ENCODE measurements at places on chromosomes 4 and X.

DNA sequence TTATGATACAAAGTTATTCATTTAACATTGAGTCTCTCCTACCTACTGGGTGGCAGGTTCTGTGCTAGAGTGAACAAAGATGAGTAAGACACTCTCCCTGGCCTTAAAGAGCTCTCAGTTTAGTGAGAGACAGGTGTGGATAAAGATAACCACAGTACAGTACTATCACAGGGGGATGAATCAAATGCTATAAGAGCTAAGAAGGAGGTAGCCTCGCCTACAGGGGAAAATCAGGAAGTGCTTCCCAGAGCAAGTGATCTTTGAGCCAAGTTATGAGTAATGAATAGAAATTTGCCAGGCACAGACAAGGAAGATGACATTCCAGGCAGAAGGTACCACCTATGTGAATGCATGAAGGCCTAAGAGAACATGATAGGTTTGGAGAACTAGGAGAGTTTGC is 3.4 kb upstream of the IGBP1 start:
- DNase-seq: no peak

- no peak for DNase-seq
Measured at GRCh38 chrX:2242326-2242725, 258.4 kb downstream of the DHRSX start.

GRCh38 chrX:141619336-141619735 is 29.8 kb downstream of the SPANXA2 start:
- DNase-seq: peak; percentile 0

DNA sequence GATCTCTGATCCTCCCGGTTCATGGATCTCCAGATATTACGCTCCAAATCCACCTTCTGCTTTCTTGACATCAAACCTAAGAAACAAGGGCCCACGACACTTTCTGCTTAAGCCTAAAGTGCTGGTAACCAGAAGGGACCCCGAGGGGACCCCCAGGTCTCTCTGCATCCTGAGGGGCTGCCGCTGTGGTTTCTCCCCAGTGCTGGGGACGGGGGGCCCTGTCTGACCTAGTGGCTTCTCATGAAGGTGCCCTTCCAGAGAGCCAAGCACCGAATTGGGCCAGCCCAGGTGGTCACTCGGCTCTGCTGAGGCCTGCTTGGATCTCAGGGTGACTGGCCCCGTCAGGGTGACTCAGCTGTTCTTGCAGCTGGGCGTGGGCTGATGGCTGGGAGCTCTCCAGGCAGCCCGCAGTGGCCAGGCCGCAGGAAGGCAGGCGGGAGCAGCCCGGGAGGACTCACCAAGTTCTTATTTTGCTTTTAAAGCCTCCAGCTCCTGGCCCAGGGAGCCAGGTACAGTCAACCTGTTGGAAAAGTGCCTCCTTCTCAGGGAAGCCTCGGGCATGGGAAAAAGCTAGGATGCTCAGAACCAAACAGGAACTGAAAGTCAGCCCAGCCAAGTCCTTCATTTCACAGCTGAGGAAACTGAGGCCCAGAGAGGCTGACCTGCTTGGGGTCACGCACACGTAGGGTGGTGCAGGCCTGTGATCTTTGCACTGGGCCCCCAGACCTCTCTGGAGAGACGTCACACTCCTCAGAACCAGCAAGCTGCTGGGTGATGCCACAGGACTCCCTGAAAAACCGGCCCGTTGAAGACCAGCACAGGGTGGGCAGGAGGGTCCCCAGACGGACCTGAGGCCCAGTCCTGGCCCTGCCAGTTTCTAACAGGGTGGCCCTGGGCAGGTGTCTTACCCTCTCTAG is 16.7 kb downstream of the BLOC1S4 start:
- DNase-seq: peak; percentile 40

DNA sequence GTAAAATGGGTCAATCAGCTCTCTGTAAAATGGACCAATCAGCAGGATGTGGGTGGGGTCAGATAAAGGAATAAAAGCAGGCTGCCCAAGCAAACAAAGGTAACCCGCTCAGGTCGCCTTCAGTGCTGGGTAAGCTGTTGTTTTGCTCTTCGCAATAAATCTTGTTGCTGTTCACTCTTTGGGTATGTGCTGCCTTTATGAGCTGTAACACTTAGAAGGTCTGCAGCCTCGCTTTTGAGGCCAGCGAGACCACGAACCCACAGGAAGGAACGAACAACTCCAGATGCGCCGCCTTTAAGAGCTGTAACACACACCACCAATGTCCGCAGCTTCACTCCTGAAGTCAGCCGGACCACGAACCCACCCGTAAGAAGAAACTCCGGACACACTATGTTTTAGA is 11.5 kb upstream of the CAMK2D start:
- DNase-seq: no peak

- DNase-seq: no peak
Measured at GRCh38 chr4:99536848-99537247, 26.0 kb downstream of the C4orf17 start.

DNA sequence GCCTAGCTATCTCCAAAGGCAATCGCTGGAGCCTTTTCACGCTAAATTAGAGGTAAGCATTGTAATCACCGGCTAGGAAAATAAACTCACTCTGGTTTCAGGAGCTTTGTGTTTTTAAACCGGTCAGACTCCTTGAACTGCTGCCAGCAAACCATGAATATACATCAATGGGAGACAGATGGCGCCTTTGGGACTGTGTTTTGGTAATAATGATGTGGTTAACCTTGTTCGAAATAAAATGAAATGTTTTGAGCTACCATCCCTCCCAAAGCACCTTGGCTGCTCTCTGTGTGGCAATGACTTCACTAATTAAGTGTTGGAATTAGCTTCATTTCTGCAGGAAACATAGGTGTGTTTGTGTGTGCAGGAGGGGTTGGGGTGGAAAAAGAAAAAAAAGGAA is 65.3 kb downstream of the CLNK start:
- DNase-seq: no peak

- DNase-seq: no peak
Measured at GRCh38 chrX:150513544-150513943, 54.9 kb upstream of the MTM1 start.

DNA sequence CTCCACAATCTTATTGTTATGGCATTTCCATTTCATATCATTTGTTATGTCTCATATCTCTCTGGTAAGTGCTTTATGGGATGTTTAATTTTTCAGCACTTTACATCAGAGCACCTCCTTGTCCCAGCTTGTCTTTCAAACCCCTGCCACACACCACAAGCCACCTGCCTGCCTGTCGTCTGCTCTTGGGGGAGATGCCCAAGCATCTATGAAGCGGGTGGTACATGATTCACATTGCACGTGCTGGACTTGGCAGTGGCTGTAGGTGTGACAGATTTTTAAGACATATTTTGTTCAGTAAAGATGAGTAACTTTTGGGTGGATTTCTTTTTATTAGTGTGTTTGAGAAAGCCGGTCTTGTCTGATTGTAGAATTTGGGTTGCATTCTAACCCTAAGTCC is 14.2 kb upstream of the SPATA4 start:
- DNase-seq: no peak

- DNase-seq: no peak
Measured at GRCh38 chr4:101464596-101464995, 117.3 kb upstream of the PPP3CA start.

DNA sequence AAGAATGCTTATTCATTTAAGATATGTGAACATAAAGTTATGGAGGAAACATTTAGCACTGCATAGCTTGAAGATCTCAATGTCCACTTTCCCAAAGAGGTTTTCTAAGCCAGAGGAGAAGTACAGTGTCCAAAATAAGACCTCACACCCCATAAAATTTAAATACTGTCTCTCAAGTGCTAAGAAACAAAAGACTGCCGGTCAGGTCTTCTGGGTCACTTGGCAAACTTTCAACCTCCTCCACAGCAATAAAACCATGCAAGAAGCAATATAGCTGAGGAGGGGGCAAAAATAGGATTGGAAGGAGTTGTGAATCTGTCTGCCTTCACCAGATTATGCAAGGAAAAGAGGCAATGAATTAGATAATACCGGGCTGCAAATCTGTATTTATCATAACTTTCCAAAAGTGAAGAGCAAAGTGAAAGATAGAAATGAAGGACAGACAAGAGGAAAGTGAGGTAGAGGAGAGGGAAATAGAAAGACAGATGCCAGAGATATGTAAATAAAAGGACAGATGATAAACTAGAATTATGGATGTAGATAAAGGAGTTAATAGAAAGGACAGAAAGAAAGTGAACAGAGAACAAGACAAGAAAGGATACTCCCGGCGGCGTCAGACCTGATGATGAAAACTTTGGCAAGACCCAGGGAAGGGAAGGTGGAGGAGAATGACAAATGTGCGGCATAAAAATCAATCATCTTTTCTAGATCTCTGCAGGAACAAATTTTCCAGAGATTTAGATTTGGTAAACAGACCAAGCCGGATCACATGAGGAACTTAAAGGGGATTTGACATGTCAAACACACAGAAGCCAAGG is 152.7 kb upstream of the FAM241A start:
- no peak for DNase-seq

DNA sequence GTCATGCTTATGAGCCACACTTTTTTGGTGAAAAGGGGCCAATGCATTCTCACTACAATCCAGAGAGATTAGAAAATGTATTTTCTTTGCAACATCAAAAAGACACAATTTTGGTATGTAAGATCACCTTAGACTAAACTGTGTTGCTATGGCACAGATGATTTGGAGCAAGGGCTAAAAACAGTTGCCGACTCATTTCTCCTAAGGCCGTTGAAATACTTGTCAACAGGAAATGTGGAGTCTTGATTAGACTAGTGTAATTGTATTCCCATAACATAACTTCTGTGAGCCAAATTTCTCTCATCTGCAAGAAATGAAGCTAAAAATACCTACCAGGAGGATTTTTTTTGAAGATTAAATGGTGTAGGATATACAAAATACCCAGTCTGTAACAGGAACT is 2547.7 kb downstream of the ARAP2 start:
- DNase-seq: no peak

- DNase-seq: no peak
Measured at GRCh38 chr4:26780539-26780938, 80.1 kb upstream of the STIM2 start.

DNA sequence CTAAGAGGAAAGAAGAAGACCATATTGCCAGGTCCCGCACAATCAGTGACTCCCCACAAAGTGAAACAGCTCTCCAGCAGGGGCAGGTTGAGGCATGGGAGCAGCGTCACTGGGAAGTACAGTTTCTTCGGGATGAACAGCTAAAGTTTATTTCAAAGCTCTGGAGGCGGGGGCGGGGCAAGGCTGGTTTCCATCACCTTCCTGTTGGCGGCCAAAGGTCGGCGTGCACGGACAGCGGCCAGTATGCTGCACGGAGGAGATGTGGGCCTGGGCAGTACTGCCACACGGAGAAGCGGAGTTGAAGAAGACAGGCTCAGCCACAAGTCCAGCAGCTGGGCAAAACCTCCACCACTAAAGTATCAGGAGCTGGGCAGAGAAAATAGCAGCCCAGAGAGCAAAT is 951 bp upstream of the ZNF518B start:
- DNase-seq: no peak

GRCh38 chr4:132593717-132594400 is 555.2 kb upstream of the PCDH10 start:
- DNase-seq: peak; percentile 1

- DNase-seq: no peak
Measured at GRCh38 chrX:10296576-10296975, 139.8 kb downstream of the CLCN4 start.

DNA sequence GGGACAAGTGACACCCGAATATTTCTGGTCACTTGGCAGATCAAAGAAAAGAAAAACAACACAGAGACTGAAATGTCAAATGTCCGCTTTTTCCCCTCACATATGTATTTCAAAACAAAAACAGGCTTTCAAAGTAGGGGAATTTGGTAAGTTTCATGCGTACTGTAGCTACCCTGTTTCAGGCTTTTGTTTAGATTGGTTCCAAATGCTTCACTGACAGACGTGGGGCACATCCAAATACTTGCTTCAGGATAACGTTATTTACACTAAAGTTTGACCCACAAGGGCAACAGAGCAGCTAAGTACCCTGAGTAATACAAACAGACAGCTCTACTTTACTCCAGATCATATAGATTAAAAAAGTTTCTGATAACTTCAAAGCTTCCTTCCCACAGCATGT is 804.5 kb upstream of the POU3F4 start:
- DNase-seq: no peak

DNA sequence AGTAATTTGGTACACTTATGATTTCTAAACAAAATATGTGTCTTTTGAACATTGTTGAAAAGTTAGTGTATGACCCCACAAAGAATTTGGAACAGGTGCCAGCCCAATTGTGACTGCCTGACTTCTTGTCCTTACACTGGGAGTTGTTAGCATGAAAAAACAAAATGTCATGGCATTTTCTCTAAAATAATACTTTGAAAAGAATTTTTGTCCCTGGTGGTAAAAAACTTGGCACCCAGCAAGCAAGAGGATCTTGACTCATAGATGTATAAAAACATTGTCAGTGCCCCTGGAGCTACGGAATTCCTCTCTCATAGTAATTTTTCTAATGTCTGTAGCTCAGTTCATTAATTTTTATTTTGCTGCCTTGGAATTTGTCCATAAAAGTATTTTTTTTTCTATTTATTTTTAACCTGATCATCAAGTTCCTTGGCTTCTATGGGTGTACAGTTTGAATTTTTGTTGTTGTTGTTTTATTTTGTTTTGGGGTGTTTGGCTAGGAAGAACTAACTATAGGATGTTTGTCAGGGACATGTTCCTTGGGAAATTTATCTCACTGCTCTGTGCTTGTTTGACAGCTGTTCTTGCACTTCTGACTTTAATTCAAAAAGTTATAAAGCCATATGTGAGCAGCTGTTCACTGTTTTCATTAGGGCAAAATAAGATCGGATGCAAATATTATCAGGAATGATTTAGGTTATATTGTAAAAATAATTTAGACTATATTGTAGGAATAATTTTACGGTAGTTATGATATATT is 95.4 kb upstream of the NUDT6 start:
- peak; percentile 42 for DNase-seq

- DNase-seq: no peak
Measured at GRCh38 chr4:16079046-16079445, 4.8 kb downstream of the PROM1 start.

GRCh38 chr4:80036949-80037685 is 35.9 kb downstream of the ANTXR2 start:
- peak; percentile 47 for DNase-seq

GRCh38 chr4:3873408-3874027 is 107.3 kb downstream of the ADRA2C start:
- DNase-seq: no peak

DNA sequence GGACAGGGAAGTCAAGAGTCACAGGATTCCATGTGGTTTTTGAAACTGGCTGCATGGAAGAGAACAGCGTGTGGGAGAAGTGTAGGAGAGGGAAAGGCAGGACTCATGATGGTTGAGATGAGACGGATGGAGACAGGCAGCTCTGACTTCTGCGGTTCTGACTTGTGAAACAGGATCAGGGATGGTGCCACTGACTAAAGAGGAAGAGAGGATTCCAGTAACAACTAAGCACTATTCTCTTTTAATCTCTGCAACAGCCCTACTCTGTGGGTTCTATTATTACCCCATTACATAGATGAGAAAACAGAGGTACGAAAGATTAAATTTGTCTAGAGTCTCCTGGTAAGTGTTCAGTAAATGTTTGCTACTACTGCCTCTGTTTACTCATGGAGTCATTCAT is 156.3 kb downstream of the CBR4 start:
- no peak for DNase-seq

GRCh38 chr4:74230902-74231499 is 73.1 kb downstream of the MTHFD2L start:
- peak; percentile 79 for DNase-seq
